NB4 (cell line): ENCODE measurements at places on chromosomes 11 and 22.

DNA sequence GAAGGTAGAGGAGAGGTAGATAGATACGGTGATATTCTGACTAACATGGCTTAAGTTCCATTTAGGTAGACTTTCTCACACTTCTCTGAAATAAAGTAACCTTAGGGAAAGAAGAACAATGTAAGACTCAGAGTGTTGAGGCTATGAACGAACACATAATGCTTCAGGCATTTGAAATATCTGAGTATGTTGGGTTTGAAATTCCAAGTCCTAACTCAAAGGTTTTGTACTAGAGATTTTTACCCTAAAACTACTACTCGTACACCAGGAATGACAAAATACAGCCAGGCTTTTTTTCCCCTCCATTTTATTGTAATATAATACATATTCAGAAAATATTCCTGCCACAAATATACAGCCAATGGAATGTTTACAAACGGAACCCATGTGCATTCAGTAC, 592.6 kb downstream of the ETS1 start:
- DNase-seq = no peak

DNA sequence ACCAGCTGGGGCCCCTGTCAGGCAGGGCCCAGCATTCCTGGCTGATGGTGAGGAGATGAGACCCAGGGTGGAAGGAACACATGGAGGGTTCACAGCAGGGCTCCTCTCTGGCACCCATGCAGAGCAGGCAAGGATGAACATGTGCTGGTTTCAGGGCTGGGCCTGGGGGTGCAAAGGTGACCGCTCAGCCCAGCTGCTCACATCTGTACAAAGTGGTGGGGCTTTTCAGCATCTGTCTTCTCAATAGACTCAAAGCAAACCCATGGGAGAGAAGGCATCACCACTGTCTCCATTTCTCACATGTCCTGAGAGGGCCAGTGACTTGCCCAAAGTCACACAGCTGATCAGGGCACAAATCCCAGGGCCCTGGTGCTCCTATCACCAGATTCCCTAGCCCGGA, 27.3 kb upstream of the TCF20 start:
- DNase-seq = peak; percentile 37

GRCh38 chr22:21009638-21010425, 5.1 kb upstream of the P2RX6 start:
- peak; percentile 77 for DNase-seq

GRCh38 chr11:88310246-88310645, 27.3 kb downstream of the CTSC start:
- no peak for DNase-seq

- no peak for DNase-seq
These were observed 720.1 kb downstream of the DLG2 start for GRCh38 chr11:84906995-84907394.

DNA sequence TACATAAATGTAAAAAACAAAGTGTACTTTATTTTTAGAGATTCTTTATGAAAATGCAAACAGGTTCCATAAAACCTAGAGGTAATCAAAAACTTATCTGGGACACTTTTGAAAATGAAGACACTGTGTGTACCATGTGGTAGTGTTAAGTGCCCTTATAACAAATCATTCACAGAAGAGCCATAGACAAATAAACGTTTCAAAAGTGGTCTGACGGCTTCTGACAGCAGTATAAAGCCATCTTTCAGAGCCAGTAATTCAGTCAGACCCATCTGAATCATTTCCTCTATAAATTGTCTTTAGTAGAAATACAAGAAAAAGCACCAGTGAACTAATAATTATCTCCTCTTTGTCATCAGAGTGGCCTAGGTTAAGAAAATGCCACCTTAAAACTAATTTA, 100.0 kb downstream of the PAX6 start:
- DNase-seq = no peak

GRCh38 chr11:127859941-127860354, 727.4 kb downstream of the ETS1 start:
- DNase-seq = no peak

GRCh38 chr22:38973289-38974169, 8.6 kb upstream of the APOBEC3B start:
- DNase-seq = peak; percentile 55
